ENCODE measurements at places on chromosomes 5 and 9. TPM values are rescaled to one million over a fixed set of nuclear protein-coding genes. Genes with fewer than 3 reads are reported as not detected.

Gene C1QTNF2
- total RNA-seq = 1.8 TPM

Gene FGF1
- not detected for total RNA-seq

Gene NAIP
- total RNA-seq = 26.6 TPM

Gene DRD1
- 0.40 TPM for total RNA-seq

Gene QRFP
- not detected for total RNA-seq

Data from mesothelial cell of epicardium (in vitro differentiated cells).